Muscle of leg (tissue), 16 donors: ENCODE measurements at places on chromosomes 2 and 18. TPM values are rescaled to one million over a fixed set of nuclear protein-coding genes. Genes with fewer than 3 reads are reported as not detected.

DNA sequence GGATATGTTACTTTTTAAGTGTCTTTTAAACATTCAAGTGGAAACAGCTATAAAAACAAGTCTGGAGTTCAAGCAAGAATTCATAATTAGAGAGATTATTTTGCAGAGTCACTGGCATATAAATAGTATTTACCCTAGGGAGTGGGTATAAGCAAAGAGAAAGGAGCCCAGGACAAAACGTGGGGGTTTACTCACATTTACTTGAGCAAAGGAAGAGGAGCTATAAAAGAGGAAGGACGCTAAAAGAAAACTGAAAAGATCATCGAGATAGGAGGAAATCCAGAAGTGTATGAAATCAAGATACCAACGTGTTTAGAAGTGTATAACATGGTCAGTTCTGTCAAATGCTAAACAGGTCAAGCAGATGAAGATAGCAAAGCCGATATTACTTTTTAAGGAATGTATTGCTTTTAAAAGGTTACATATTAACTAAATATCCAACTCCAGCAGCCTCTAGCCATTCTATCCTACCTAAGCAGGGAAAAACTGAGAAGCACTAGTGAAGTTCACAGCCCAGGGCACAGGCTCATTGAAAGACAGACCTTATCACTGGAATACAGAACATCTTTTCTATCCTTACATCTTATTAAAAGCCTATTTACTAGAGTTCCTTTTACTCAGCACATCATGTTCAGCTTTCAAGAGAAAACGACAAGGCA lies 8.6 kb downstream of the KANSL1L start:
- H3K27ac ChIP-seq = no peak overlapping the region
- no peaks in the 10 kb centered on the region for H3K36me3 ChIP-seq
- no peaks in the 10 kb centered on the region for H3K27me3 ChIP-seq
- no peak for DNase-seq
- no peak overlapping the region for H3K4me3 ChIP-seq
- no peaks in the 10 kb centered on the region for H3K4me1 ChIP-seq

GRCh38 chr2:214960677-214961076 lies 151.2 kb upstream of the BARD1 start:
- no peak overlapping the region for H3K4me3 ChIP-seq
- H3K4me1 ChIP-seq = no peaks in the 10 kb centered on the region
- H3K36me3 ChIP-seq = no peaks in the 10 kb centered on the region
- H3K27me3 ChIP-seq = no peaks in the 10 kb centered on the region
- H3K27ac ChIP-seq = no peak overlapping the region

- H3K27ac ChIP-seq = no peak overlapping the region
- no peaks in the 10 kb centered on the region for H3K27me3 ChIP-seq
- no peaks in the 10 kb centered on the region for H3K36me3 ChIP-seq
- H3K4me1 ChIP-seq = no peaks in the 10 kb centered on the region
- no peak overlapping the region for H3K4me3 ChIP-seq
- DNase-seq = peak; percentile 89
Measured at GRCh38 chr18:27605107-27605834, 420.2 kb upstream of the CHST9 start.

GRCh38 chr18:21481739-21482138 lies 118.8 kb downstream of the ESCO1 start:
- H3K27me3 ChIP-seq = no peaks in the 10 kb centered on the region
- peaks cover 7% of the 10 kb centered on the region for H3K4me1 ChIP-seq
- DNase-seq = no peak
- H3K27ac ChIP-seq = peak overlapping the region; percentile 5
- H3K4me3 ChIP-seq = no peak overlapping the region

GRCh38 chr2:179579800-179580199 lies 281.6 kb downstream of the ZNF385B start:
- no peak overlapping the region for H3K4me3 ChIP-seq
- H3K4me1 ChIP-seq = peaks cover 2% of the 10 kb centered on the region
- no peaks in the 10 kb centered on the region for H3K36me3 ChIP-seq
- DNase-seq = no peak

DNA sequence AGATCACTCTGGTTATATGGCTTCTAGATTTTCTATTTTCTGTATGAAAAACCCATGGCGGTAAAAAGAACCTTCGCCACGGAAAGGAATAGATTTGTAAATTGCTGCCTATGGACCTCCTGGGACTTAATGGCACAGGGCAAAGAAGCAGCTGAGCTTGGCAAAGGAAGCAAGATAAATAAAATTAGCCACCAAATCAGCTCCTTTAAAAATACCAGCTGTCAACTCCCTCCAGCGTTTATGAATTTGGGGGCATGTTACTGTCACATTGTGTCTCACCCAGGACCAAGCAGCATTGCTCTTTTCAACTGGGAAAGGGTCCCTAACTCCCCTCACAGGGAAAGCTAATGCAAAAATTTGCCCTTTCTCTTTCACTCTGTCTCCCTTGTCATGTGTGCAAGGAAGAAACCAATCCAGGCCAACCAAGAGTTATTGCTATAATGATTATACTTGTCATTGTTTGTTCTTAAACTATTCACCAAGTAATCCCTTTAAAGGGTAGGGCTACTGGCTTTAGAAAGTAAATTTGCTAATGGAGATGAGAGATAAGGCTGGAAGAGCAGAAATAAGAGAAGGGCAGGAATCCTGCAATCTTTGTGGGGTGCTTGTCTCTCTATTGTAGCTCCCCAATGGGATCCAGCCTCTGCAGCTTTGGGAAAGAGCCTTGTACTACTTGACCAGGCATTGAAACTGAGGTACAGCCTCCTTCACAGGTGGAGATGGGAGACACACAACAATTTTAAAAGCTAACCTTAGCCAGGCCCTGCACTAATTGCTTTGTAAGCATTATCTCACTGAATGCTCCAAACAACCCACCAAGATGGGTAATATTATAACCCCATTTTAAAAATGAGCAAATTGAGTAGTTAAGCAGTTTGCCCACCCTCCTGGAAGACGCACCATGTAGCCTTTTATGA lies 119.1 kb upstream of the KLF7 start:
- no peak for DNase-seq
- H3K27me3 ChIP-seq = no peaks in the 10 kb centered on the region
- no peak overlapping the region for H3K27ac ChIP-seq
- no peaks in the 10 kb centered on the region for H3K36me3 ChIP-seq
- no peak overlapping the region for H3K4me3 ChIP-seq

GRCh38 chr18:34467058-34467457 lies 242.3 kb upstream of the NOL4 start:
- no peak for DNase-seq
- no peaks in the 10 kb centered on the region for H3K36me3 ChIP-seq
- no peak overlapping the region for H3K4me3 ChIP-seq

DNA sequence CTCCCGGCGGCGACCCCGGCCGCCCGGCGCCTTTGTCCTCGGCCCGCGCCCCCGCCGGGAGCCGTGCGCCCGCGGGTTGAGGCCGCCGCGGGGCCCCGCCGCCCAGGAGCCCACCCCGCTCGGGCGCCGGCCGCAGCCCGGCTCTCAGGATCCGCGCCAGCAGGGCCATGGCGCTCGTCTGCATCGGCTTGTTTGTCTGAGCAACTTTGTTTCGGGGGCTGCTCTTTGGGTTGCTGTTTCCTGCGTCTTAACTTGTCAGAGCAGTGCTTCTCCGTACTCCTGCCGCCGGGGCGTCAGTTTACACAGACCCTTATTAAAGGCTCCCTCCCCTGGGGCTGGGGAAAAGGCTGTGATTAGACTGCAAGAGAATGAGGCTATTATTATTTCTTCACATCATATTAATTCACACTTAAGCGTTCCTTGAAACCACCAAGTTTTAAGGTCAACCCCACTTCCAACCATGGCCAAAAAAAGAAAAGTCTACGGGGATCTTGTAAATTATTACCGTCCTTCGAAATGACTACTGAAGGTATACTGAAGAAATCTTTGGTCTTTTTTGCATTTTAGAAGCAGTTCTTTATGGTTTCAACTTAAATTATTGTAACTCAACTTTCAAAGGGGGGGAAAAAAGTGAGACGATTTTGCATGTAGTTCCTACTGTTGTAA lies at the start of gene CYP27C1:
Gene CYP27C1 (minus strand): TSS at position 198 of the 666 bp plus-strand sequence. CDS start 29 bp downstream, at position 169.
- peak within 1 kb of the TSS; percentile 74 for H3K27ac ChIP-seq
- no peaks in the 10 kb centered on the region for H3K36me3 ChIP-seq
- peaks cover 16% of the 10 kb centered on the region for H3K4me1 ChIP-seq
- H3K27me3 ChIP-seq = peaks cover 42% of the 10 kb centered on the region

GRCh38 chr2:8539743-8540551 lies 141.9 kb upstream of the ID2 start:
- no peak overlapping the region for H3K4me3 ChIP-seq
- peak overlapping the region; percentile 20 for H3K27ac ChIP-seq
- H3K4me1 ChIP-seq = peaks cover 85% of the 10 kb centered on the region
- H3K36me3 ChIP-seq = no peaks in the 10 kb centered on the region
- H3K27me3 ChIP-seq = peaks cover 2% of the 10 kb centered on the region
- DNase-seq = peak; percentile 65

DNA sequence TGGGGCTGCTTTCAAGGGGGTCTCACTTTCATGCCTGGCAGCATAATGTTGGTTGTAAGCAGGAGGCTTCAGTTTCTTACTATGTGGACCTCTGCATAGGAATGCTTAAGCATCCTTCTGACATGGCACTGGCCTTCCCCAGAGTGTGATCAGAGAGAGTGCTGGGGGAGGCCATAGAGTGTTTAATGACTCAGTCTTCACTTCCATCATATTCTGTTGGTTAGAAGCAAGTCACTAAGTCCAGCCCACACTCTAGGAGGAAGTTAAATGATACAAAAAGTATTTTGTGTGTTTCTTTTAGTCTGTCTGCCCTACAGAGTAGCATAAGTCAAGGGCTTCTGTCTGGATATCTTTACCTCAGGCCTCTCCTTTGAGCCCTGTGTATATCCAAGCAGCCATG lies 64.9 kb downstream of the GALNT1 start:
- H3K4me1 ChIP-seq = no peaks in the 10 kb centered on the region
- peaks cover 4% of the 10 kb centered on the region for H3K36me3 ChIP-seq
- no peak for DNase-seq
- H3K27me3 ChIP-seq = no peaks in the 10 kb centered on the region
- H3K27ac ChIP-seq = no peak overlapping the region

DNA sequence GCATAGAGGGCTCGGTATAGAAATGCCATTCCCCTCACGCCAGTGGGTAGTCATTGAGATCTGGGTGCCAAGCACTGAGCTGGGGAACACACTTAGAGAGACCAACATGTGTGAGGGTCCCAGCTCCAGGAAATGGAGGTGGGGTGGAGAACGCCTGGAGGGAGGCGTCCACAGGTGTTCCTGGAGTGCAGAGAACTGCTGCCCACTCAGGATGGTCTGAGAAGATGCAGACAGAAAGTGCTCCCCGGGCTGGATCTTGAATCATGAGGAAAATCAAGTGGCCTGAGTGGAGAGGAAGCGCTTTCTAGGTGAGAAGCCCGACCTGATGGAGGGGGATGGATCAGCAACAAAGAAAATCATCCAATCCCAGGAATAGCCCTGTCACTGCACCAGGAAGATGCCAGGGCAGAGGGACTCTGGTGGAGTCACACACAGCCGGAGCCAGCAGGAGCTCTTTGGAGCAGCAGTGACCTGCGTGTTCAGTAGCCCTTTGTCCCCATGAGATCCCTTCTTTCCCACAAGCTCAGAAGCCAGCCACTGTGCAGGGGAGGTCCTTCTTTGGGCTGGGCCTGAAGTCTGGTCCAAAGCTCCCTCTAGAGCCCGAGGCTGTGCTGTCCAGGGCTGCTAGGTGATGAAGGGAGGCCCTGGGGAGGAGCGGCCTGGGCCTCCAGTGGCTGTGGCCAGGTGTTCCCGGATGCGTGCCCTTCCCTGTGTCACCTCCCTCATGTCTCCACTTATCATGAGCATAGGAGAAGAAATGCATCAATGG lies 112.3 kb downstream of the RNF144A start:
- H3K4me1 ChIP-seq = peaks cover 25% of the 10 kb centered on the region
- no peak for DNase-seq
- H3K27ac ChIP-seq = no peak overlapping the region
- peaks cover 45% of the 10 kb centered on the region for H3K36me3 ChIP-seq

PDE1A gene
- total RNA-seq = 12.9 TPM

STEAP3 gene
- 8.0 TPM for total RNA-seq

CACNB4 gene
- total RNA-seq = 7.2 TPM

CCT7 gene
- total RNA-seq = 208 TPM

LCLAT1 gene
- total RNA-seq = 9.9 TPM

LGALSL gene
- 12.2 TPM for total RNA-seq

HRH4 gene
- 0.09 TPM for total RNA-seq

PROC gene
- total RNA-seq = 0.04 TPM
